Kidney (tissue), 22 donors: ENCODE measurements at places on chromosomes 5 and 9. TPM values are rescaled to one million over a fixed set of nuclear protein-coding genes. Genes with fewer than 3 reads are reported as not detected.

CRB2 gene
- total RNA-seq, result 0.88 TPM

TEX48 gene
- not detected for total RNA-seq

EQTN gene
- total RNA-seq, result 1.4 TPM

RGS7BP gene
- total RNA-seq, result 10.7 TPM

DNA sequence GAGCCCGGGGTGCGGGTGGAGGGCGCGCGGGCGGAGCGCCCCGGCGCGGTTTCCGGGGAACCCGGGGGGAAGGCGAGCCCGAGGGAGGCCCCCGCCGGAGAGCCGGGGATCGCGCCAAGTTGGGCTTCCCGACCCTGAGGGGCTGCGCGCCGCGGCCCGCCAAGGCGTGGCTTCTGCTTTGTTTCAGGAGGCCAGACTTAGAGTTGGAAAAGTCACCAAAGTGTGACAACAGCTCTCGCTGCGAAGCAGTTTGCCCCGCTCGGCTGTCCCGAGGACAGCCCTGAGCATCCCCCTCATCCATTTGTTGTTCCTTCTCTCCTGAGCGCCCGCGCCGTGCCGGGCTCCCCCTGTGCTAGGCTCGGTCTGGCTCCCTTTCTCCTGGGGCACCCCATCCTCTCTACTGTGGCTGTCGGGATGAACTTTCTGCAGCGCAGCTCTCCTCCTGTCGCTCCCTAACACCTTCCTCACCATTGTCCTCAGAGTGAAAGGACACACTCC, 410 bp downstream of the GLIPR2 start:
- DNase-seq, result peak; percentile 56
- H3K4me1 ChIP-seq, result peaks cover 8% of the 10 kb centered on the region
- no peak overlapping the region for H3K27ac ChIP-seq
- no peaks in the 10 kb centered on the region for H3K27me3 ChIP-seq
- H3K4me3 ChIP-seq, result peak overlapping the region; percentile 64

- no peaks in the 10 kb centered on the region for H3K36me3 ChIP-seq
- H3K27ac ChIP-seq, result no peak overlapping the region
- no peak overlapping the region for H3K4me3 ChIP-seq
- no peak for DNase-seq
- H3K27me3 ChIP-seq, result no peaks in the 10 kb centered on the region
- H3K4me1 ChIP-seq, result no peaks in the 10 kb centered on the region
Measured at GRCh38 chr9:96599298-96599697, 20.3 kb downstream of the CDC14B start.

- no peak overlapping the region for H3K27ac ChIP-seq
- no peaks in the 10 kb centered on the region for H3K4me1 ChIP-seq
- no peak overlapping the region for H3K4me3 ChIP-seq
Measured at GRCh38 chr5:3027185-3027865, 275.8 kb upstream of the IRX2 start.

DNA sequence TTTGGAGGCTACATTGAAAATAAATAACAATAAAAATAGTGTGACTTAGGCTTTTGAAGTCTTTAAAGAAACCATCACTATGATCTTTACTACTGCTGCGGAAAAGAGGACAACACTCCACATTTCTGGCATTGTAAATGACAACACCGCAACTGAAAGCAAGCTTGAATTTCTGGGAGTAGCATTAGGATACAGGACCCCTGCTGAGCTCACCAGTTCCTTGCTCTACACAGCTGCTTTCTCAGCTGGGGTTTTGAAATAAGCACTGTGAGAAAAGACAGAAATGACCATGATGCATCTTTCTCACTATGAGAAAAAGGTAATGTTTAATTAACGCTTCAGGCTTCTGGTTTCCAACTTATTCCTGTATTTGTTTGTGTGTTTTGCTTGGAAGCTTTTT, 168.0 kb downstream of the TAF11L14 start:
- no peaks in the 10 kb centered on the region for H3K36me3 ChIP-seq
- peak; percentile 32 for DNase-seq
- H3K4me3 ChIP-seq, result no peak overlapping the region
- H3K27me3 ChIP-seq, result no peaks in the 10 kb centered on the region

- H3K36me3 ChIP-seq, result no peaks in the 10 kb centered on the region
- H3K4me3 ChIP-seq, result no peak overlapping the region
- no peak overlapping the region for H3K27ac ChIP-seq
- peaks cover 12% of the 10 kb centered on the region for H3K4me1 ChIP-seq
Measured at GRCh38 chr5:132381614-132382013, 12.1 kb downstream of the SLC22A5 start.

DNA sequence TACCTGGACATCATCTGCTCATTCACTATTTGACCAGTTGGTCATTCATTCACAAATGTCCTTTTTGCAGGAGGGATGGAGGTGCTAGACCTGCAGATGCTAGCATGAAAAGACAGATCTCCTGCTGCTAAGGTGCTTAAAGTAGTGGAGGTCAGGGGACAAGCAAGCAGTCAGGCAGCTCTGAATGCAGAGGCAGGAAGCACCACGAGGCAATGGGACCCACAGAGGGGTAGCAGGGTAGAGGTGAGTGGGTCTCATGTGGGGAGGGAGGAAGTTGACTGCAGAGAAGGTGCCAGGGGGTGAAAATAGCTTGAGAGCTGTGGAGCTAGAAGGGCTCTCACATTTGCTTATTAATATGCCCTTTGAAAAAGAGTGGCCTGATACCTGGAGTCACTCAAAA, 25.2 kb downstream of the FXN start:
- H3K27me3 ChIP-seq, result no peaks in the 10 kb centered on the region
- H3K27ac ChIP-seq, result no peak overlapping the region
- no peak for DNase-seq
- peaks cover 4% of the 10 kb centered on the region for H3K4me1 ChIP-seq
- H3K4me3 ChIP-seq, result no peak overlapping the region

DNA sequence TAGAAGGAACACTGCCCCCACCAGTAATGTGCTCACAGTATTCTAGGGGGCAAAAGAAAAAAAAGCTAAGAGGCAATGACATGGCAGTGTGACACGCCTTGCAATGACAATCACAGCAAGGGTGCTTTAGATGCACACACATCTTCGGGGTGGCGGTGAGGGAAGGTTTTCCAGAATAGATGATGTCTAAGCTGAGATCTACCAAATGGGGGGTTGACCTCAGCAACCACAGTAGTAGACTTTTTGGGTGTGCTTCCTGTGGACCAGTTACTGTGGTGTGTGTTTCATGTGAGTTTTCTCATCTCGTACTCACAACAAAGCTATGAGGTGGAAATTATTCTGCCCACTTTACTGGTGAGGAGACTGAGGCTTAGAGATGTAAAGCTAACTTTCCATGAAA, 10.2 kb upstream of the IL12B start:
- H3K4me3 ChIP-seq, result no peak overlapping the region
- no peaks in the 10 kb centered on the region for H3K4me1 ChIP-seq
- no peak overlapping the region for H3K27ac ChIP-seq
- DNase-seq, result no peak
- no peaks in the 10 kb centered on the region for H3K36me3 ChIP-seq
